Stimulated activated CD8-positive, alpha-beta memory T cell treated with anti-CD3 and anti-CD28 coated beads, Interleukin-15, amount 100 ng/mL, for 24 hours (primary cell): ENCODE measurements at places on chromosomes 12 and 14.

DNA sequence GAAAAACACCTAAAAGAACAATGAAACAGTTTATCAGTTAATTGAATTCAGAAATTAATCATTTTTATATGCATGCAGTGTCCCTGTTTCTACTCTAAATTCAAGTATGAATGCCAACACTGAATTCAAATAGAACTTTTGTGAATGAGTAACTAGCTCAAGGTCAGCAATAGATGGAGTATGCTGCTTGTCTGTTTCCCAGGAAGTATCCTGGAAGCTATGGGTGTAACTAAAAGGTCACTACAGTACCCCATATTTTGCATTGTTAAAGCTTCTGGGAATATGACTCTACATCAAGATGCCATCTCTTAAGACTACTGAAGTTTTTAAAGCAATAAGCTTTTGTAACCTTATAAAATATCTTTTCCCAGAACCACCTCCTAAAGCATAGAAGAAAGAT is 681.4 kb upstream of the FBXO33 start:
- DNase-seq, result no peak

DNA sequence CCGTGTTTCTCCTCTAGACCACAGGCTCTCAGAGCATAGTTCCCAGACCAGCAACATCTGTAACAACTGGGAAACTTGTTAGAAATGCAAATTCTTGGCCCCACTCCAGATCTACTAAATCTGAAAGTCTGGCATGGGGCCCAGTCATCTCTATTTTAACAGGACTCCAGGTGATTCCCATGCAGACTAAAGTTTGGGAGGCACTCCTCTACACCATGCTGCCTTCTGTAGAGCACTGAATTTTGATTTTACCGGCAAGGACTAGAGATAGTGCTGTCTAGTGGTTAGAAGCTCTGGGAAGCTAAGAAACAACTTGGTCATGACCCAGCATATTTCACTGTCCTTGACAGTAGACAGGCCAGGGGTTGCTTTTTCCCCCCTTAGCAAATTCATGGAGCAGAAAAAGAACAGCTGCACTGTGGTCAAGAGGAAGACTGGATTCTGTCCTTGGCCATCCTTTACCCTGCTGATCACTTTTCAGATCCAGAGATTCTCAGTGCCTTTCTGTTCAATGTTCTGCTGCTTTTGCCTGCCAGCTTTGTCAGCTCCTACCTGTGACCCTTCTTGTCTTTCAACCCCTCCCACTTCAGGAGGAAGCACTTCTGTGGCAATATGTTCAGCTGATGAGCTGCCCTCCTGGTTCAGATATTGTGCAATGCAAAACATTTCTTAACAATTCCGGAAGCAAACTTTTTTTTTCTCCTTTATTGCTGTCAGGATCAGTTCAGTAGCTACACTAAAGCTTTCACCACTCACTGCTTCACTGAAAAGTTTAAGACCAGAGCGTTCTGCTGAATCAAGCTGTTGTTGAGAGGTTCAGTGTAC is 133.8 kb upstream of the NUDT4 start:
- DNase-seq, result no peak

- DNase-seq, result no peak
These were observed 136.0 kb downstream of the BCL11B start for GRCh38 chr14:99136047-99136400.

DNA sequence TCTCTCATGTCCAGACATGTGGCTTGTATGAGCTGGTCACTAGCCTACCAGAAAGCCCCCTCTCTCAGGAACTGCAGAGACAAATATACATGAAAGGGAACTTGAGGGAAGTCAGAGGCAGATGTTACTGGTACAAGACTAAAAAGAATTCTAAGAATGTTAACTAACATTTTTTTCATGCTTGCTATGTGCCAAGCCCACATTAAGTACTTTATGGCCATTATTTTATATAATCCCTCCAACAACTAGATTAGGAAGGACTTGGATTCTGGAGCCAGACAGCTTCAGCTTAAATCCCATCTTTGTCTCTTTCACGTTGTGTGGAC is 24.6 kb downstream of the TTC9 start:
- no peak for DNase-seq

- DNase-seq, result no peak
These were observed 36.9 kb downstream of the ZFC3H1 start for GRCh38 chr12:71626768-71627167.

DNA sequence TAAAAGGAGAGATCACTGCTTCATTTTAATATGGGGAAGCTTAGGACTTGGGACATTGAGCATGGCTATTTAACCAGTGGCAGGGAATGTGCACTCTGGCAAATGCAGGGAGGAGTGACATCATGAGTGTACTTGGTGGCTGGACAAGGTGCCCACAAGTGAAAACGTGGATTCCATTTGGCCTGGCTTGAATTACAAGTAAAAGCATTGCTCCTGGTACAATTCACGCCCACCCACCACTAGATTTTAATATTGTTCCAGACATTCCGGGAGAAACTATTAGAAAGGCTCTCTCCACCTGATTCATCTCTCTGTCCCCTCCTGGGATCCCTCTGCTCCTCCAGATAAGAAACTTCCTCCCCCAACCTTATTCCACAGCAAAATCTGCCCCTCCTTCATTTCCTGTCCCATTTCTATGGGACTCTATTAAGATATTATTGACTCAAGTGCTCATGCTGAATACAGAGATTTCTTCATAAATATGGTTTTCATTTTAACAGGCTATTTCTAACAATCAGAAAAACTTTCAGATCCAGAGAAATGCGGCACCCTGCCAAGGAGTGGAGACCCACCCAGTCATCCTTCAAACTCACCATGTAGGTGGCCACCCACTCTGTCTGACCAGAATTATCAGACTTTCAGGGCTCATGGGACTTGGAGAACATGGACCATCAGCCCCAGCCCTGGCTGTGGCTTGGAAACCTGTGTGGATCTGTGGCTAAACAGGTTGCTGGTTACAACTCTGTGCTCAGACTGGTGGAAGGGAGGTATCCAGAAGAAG is 43.2 kb downstream of the SSPN start:
- DNase-seq, result no peak

DNA sequence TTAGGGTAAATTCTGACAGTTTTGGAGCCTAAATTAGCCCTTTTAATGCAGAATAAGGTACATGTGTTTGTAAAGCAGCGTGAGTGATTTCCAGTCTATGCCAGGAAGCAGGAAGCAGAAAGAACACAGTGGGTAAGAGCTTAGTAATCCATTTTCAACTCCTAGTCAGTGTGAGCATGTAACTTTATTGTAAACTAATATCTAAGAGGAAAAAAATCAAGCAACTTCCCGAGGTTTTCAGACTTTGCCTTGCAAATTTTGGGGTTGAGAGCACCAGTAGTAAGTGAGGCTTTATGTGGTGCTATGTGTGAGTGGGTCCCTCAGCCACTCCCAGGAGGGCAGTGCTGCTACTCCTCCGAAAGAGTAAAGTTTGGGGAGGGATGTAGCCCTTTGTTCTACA is 2.9 kb downstream of the CIPC start:
- DNase-seq, result no peak

DNA sequence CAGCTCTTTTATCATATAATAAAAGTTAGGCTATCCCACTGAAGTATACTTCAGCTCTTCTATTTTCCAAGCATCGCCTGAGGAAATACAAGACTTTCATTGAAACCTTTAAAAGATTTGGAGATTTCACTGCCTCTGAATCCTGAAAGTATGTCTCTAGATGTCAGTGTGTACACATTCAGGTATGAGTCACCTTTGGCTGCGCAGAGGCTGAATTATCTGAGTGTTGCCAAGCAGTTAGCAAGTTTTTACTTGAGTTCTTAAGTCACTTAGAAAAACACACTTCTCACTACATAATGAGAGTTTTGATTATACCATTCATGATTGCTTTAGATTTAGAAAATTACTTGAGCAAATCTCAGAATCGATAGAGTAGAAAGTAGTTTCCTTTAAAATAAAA is 210.3 kb downstream of the TMTC2 start:
- no peak for DNase-seq

DNA sequence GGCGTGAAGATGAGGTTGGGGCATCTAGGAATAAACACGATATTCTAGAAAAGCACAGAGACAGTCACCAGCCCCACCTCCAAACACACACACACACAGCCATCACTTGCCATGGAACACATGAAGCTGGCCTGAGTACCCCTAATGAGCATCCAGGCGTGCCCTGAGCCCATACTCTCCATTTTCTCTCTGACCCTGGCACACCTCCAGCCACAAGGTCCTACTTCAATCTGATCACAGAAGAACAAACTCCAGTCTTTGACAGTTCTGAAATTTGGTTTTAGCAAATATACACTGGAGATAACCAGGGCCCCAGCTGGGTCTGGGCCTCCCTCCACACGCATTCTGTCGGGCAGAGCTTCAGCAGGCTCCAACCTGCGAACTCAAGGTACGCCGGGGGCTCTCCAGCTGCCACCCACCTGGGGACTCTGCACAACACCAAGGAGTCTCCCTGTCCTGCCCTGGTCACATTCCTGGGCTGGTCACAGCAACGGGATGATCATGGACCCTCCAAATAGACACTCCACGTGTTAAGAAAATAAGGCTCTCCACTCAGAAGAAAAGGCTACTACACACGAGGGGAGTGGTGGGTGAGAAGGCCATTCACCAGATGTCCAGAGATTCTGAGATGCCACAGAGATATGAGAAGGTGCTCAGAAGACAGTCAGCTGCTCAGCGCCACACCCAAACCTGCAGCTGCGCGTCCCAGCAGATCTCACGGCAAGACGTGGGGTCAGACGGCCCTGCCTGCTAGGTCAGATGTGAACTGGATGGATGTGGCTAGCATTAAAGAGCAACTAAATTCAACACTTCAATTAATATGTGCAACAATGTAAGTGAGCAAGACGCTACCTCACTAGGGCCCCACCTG is 57.0 kb upstream of the PNMA1 start:
- no peak for DNase-seq

DNA sequence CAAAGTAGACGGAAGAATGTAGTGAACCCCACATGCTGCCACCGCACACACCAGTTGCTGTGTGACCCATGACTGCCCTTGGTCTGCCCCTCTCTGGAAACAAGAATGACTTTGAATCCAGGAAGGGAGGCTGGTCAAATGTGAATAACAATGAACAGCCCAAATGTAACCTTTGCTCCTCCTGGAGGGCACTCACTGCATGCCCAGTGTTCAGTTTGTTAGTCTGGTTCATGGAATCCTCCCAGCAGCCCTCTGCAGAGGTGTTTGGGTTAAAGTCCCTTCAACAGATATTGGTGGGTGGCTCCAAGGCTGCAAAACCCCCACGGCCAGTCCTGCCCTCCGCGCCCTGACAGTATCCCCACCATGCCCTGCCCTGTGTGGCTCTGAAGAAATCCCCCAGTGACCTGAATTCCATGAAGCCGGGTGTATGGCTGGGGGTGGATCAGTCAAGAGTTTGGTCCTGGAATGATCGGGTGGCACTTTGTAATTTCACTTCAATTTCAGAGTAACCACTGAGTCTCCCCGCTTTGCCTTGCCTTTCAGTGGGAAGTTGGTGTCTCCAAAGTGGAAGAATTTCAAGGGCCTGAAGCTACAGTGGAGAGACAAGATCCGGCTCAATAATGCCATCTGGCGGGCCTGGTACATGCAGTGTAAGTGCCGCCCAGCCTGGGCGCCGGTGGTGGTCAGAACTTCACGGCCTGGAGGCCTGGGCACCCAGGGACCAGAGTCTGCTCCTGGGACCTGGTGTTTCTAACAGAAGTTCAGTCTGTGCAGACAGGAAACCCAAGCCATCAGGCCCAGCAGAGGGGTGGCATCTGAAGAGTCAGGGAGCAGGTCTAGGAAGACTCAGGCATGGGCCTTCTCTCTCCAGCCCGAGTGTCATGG is 47.1 kb downstream of the IL31 start:
- no peak for DNase-seq

DNA sequence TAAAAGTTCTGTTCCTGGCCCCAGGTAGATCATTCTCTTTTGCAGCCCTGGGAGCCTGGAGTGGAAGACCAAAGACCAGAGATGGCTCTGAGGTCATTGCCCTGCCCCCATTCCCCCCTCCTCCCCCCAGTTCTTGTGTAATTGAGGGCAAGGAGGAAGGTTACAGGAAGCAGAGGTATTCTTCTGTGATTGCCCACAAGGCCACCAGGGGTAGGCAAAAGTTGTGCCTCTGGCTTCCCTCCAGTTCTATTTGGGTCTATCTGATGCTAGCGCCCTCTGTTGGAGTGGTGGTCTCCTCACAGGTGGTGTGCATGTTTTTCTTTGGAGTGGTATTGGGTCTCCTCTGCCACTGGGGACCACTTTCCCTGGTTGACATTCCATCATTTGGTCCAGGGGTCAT is 41.2 kb upstream of the CRY1 start:
- DNase-seq, result no peak

DNA sequence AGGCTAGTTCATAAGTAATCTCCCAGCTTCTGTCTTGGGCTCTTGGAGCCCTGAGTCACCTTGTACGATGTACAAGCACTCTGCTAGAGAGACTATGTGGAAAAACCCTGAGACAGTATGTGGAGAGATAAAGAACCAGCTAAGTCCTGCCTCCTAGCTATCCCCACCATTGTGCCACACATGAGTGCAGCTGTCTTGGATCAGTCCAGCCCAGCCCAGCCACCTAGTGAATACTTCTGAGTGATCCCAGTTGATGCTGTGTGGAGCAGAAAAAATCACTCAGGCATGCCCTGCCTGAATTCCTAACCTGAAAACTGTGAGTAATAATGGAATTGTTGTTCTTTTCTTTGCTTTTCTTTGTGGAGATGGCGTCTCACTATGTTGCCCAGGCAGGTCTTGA is 5.1 kb upstream of the SERPINA6 start:
- DNase-seq, result no peak

GRCh38 chr12:5399266-5399665 is 32.6 kb upstream of the NTF3 start:
- DNase-seq, result no peak

- DNase-seq, result no peak
These were observed 21.5 kb upstream of the ALDH2 start for GRCh38 chr12:111745211-111745610.

- DNase-seq, result no peak
These were observed 75.0 kb upstream of the HIF1A start for GRCh38 chr14:61620130-61620946.

- no peak for DNase-seq
These were observed 15.6 kb upstream of the TTC7B start for GRCh38 chr14:90831821-90832220.

DNA sequence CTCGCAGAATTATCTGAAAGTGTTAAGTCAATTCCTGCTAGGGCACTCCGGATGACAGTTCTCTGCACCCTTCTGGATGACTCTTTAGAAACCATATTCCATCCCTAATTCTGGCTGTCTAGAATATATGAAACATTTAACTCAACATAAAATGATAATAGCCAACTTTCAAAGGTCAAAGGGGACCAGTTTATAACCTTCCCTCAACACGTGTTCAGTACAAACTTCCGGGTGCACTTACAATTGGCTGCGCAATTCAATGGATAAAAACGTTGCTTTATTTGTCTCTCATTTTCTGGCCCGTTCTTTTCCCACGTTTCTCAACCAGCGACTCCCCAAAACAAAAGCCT is 1.3 kb downstream of the SBNO1 start:
- no peak for DNase-seq

- no peak for DNase-seq
These were observed 188.3 kb upstream of the BCL2L14 start for GRCh38 chr12:11882301-11883019.

- no peak for DNase-seq
These were observed 81.4 kb downstream of the NTN4 start for GRCh38 chr12:95709152-95709551.
